Activated naive CD4-positive, alpha-beta T cell (primary cell): ENCODE measurements at places on chromosomes 6 and 20.

- no peak for DNase-seq
These were observed 105.5 kb downstream of the TULP4 start for GRCh38 chr6:158417760-158418098.

DNA sequence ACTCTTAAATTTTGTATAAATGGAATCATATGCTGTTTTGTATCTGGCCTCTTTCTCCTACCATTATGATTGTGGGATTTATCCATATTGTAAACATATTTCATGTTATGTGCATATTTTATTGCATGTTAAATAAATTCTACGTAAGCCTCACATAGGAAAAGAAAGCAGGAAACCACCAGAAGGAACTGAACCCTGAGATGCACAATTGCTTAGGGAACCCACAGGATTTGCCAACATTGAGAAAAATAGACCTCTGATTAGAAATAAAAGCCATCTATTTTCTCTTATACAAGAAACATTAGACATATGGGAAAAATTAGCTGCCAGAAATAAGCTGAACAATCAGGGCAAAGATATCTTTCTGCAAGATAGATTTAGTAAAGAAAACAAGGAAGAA lies 111.2 kb upstream of the CARMIL1 start:
- DNase-seq: no peak

- no peak for DNase-seq
These were observed 127.6 kb upstream of the DUSP22 start for GRCh38 chr6:164720-165119.

DNA sequence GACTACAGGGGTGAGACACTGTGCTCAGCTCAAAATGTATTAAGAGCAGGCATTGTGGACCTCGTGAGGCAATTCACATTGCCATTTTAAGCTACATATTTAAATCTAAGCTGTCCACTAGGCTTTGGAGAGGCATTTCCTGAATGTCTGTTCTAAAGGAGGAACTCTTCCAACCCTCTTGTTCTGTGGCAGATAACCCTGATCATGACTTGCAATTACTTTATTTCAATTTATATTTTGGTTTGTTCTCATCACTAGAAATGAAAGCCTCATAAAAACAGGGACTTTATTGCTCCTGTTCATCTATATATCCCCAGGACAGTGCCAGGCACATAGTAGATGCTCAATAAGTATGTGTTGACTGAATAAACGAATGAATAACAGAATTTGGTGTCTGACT lies 84.0 kb upstream of the SALL4 start:
- no peak for DNase-seq

DNA sequence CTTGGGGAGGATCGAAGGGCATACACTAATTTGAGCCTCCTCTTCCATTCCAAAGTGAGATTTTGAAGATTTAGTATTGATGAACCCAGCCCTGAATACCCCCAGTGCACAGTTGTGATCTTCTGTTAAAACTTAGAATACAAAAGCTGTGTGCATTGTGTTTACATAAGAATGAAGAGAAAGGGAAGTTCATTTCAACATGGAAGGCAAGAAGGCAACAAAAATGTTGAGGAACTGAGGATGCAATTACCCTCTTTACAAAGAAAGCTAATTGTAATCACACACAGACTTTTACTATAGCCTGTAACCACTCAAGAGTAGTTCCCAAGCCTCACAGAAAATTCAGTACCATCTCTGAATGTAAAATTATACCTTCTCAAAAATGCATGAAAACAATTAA lies 49.3 kb downstream of the GFOD1 start:
- no peak for DNase-seq

DNA sequence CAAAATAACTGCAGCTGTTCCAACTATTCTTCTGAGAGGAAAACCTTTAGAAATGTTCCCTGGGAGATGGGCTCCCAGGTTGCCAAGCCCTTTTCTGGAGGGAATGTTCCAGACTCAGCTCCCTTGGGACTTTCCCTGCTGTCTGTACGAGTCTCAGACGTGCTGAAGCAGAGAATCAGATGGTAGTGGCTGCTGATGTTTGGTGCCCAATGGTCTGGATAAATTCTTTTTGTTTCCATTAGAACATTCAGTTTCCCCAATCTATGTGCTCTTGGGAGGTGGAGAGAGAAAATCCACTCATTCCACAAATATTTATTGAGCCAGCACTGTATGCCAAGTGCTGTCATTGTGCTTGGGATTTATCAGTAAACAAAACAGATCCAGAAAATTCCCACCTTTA lies 40.0 kb downstream of the SNHG17 start:
- no peak for DNase-seq

GRCh38 chr6:121726596-121726995 lies 291.1 kb downstream of the GJA1 start:
- DNase-seq: no peak

- DNase-seq: no peak
These were observed 8.3 kb upstream of the NPEPL1 start for GRCh38 chr20:58684291-58684690.

- DNase-seq: no peak
These were observed 144.1 kb upstream of the EEF1E1 start for GRCh38 chr6:8246403-8246802.

GRCh38 chr6:106253172-106253571 lies 72.4 kb downstream of the ATG5 start:
- DNase-seq: no peak

DNA sequence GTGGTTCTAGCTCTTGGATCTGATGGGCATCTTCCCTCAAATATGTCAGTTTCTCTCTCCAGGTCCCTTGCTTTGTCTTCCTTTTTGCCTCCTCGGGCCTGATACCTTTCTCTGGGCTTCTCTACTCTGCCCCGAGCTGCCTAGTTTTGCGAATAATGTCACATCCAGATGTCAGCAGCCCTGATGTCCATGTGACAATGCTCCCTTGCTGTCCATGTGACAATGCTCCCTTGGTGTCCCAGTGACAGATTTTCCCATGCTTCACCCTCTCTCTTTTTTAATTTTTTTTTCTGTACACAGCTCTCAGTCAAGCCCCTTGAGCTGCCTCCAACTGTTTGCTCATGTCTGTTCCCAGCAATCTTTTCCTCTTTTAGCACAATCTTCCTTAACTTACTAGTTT lies 6.4 kb downstream of the TRAF3IP2 start:
- no peak for DNase-seq

- DNase-seq: no peak
These were observed 315 bp upstream of the PDE10A start for GRCh38 chr6:165663377-165663735.

DNA sequence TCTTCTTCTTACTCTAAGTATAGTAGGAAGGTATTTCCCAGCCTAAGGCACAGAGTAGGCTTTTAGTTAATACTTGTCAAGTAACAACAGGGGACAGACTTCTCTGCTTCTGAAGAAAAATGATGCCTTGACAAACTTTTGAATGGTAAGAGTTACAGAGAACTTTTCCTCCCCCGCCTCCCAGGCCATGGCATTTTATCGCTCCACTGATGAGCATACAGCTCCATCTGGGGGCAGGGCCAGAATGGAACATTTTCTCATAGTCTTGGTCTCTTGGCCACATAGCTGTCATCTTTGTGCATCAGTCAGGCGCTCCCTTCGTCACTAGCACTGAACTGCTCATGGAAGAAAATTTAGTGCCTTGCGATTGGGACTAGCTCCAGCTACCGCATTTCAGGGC lies 1066.8 kb upstream of the CITED2 start:
- DNase-seq: no peak

DNA sequence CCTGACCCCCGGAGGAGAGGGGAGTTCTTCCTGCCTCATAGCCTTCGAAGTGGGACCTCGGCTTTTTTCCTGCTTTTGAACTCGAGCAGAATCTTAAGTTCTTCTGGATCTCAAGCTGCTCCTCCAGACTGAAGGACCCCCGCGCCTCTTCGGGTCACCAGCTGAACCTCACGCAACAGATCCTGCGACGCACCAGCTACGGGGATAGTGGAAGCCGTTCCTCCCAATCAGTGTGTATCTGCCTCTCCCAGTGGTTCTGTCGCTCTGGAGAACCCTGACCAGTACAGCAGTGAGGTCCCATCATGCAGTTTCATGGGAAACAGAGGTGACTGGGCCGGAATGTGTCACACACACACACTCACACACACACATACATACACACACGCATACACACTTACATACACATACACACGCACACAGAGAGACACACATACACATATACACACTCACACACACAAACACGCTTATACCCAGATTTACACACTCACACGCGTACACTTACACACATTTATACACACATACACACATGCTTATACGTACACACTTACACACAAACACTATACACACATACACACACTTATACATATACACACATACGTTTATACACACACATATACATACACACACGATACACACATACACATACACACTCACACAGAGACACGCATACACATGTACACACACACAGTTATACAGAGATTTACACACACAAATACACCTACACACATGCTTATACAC lies 170.0 kb downstream of the TTLL2 start:
- no peak for DNase-seq

DNA sequence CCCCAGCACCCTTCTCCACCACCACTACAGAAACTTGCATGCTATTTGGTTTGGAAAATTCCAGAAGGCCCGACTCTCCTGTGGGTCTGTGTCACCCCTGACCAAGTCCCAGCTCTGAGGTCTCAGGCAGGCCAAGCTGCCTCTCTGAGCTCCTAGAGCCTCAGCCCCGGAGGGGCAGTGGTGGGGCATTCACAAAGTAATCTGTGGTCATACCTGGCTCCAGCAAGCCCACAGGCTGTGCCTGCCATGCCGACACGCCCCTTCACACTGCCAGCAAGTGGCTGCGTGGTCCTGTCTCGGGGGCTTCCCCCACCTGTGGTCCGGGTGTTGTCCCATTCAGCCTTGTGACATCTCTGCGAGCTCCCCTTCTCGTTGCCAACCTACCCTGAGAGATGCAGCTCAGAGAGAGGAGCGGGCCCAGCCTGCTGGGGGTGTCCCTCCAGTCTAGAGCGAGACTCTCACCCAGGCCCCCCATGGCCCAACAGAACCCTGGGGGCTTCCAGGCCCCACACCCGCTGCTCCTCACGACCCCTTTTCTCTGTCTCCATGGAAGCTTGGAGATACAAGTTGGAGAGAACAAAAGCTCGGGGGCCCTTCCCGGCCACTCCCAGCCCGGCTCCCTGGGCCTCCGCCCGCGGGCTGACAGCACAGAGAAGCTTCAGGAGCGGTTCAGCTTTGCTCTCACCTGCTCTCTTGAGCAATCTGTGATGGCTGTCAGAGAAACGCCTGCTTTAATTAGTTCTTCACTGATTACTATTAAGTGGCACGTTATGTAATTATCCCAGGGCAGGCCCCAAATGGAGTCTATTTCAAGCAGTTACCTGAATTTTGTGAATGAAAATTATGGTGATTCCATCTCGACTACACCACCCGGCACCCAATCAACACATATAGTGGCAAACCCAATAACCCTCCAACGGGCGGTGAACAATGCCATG lies 147.7 kb upstream of the PHACTR3 start:
- no peak for DNase-seq

- DNase-seq: no peak
These were observed 49.5 kb downstream of the KCNS1 start for GRCh38 chr20:45051204-45052060.

GRCh38 chr6:144951730-144952437 lies 666.7 kb downstream of the UTRN start:
- no peak for DNase-seq

DNA sequence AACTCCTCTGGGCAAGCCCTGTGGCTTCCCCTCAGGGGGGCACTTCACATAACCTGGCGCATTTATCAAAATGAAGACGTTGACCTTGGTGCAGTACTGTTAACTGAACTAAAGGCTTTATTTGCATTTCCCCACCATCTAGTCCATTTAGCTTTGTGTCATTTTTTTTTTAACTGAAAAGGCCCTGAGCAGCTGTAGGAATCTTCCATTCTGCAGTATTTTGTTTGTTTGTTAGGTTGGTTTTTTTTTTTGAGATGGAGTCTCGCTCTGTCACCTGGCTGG lies 10.7 kb downstream of the TMEM181 start:
- DNase-seq: no peak

- no peak for DNase-seq
These were observed 56.6 kb upstream of the TRAF3IP2 start for GRCh38 chr6:111662072-111662793.

GRCh38 chr20:47139934-47140535 lies 216.5 kb downstream of the ZMYND8 start:
- DNase-seq: no peak

- DNase-seq: no peak
These were observed 105.3 kb downstream of the EYA2 start for GRCh38 chr20:46999801-47000465.

DNA sequence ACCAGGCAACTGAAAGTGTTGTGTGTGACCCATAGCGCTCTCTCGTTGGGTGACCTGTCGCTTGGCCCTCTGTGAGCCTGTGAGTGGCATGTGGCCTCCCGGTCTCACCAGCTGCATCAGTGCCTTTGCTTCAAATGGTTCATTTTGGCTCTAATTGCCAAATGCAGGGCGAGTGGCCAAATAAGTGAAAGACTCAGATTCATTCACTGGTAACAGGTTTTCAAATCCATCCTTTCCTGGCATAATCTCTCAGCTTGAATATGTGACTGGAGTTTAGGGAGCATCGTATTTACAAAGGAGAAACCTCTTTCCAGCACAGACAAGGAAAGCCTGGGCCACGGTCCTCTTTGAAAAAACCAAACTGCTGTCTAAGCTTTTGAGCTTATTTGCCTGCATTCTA lies 321.6 kb upstream of the QKI start:
- no peak for DNase-seq

DNA sequence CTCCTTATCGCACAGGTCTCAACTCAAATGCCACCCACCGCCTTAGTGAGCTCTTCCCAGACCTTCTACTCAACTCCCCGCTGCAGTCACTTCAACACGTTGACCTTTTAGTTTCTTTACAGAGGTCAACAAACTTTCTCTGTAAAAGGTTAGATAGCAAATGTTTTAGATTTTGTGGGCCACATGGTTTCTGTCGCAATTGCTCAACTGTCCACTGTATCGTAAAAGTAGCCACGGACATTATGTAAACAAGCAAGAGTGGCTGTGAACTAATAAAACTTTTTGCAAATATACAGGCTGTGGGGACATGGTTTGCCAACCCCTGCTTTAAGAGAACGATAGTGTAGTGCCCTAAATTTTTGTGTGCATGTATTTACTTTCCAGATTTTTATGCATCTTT lies 247.6 kb upstream of the TSHZ2 start:
- no peak for DNase-seq

DNA sequence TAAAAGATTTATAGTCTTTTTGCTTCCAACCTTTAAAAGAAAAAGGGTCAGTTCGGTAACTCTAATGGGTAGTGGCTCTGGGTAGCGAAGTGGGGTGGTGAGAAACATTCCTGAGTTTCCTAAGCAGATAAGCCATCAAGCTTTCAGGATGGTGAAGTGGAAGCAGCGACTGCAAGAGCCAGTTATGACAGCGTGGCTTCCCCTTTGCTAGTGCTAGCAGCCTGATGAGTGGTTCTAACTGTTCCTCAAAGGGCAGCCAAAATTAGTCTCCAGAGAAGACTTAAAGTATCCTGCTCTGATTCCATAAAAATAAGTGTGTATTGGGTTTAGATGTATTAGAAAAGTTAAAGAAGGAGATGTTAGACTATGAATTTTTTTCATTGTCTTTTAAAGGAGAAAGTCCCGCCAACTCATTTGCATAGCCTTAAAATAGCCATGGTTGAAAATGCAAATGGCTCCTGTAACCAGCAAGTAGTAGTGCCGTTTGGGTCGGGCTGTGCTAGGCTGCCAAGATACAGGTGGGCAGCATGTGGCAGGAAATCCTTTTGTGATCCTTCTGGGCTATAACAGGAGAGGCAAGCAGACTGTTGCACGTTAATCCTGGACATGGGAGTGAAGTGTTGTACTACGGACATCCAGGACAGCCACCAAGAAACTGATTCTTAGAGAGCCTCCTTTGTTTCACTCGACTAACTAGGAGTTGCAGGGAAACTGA lies 18.0 kb downstream of the ELOVL2 start:
- no peak for DNase-seq
